ENCODE measurements at places on chromosomes 6 and 20.

DNA sequence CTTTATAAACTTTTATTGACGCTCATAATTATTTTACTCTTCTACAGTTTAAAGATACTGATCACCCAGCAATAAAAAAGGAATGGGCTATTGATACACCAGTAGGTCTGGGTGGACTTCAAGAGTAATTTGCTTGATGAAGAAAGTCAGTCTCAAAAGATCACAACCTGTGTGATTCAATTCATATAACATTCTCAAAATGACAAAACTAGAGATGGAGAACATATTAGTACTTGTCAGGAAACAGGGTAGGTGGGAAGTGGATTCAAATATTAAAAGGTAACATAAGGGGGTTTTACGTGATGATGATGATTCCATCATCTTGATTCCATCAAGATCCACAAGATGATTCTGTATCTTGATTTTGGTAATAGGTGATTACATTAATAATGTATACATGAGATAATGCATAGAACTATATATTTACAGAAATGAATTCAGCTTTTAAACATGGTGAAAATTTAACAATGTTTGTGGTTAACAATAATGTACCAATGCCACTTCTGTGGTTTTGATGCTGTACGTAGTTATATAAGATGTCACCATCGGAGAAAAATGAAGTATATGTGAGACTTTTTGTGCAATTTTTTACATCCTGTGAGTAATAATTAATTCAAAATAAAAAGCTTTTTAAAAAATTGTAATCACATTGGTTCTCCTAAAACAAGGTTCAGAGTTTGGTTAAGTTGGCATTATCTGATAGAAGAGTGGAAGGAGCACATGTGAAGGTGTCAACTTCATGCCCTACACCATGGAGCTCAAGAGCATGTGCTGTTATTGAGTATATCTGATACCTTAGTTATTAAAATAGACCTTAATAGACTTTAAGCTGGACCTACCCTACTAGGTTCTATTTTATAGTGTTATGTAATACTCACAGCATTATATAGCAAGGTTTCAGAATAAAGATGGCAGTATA, 66.3 kb upstream of the DYNLRB1 start:
- no peak for DNase-seq

DNA sequence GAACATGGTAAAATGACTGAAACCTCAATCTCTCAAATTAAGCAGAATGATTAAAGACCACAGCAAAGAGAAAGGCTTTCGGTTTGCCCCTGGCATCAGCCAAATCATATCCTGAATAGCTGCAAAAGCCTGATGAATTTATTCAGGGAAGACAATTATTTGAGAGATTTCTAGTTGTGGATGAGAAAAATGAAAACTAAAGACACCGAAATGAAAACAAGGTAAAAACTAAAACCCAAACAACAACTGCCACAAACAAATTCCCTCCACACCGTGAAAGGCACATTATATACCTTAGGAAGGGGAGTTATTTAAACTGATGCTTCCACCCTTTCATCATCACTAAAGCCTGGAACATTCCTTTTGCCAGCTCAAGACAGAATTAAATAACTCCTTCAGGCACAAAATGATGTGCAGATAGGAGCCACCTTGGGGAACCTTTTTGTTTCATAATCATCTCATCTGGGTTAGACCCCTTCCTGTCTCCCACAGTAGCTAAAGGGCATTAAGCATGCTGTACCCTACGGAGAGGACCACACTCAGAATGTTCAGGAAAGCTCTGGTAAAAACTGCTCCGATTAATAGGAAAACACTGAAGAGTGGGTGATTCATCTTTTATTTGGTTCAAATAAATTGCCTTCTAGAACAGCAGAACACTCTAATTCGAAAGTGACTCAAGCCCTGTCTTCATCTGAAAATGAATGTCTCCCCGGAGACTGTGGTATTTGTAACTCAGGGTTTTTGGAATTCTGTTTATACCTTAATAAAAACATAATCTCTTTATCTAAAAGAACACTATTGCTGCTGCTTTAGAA, 9.1 kb upstream of the ANKRD60 start:
- DNase-seq = no peak

GRCh38 chr6:79631693-79632172, 604 bp downstream of the SH3BGRL2 start:
- no peak for DNase-seq

- DNase-seq = no peak
Observed at GRCh38 chr6:34523441-34524206, 32.5 kb downstream of the SPDEF start.

GRCh38 chr6:133546098-133546497, 304.9 kb downstream of the EYA4 start:
- no peak for DNase-seq

- no peak for DNase-seq
Observed at GRCh38 chr6:81763051-81763450, 10.6 kb upstream of the TENT5A start.

GRCh38 chr6:116326996-116327395, 43.8 kb upstream of the DSE start:
- DNase-seq = no peak

DNA sequence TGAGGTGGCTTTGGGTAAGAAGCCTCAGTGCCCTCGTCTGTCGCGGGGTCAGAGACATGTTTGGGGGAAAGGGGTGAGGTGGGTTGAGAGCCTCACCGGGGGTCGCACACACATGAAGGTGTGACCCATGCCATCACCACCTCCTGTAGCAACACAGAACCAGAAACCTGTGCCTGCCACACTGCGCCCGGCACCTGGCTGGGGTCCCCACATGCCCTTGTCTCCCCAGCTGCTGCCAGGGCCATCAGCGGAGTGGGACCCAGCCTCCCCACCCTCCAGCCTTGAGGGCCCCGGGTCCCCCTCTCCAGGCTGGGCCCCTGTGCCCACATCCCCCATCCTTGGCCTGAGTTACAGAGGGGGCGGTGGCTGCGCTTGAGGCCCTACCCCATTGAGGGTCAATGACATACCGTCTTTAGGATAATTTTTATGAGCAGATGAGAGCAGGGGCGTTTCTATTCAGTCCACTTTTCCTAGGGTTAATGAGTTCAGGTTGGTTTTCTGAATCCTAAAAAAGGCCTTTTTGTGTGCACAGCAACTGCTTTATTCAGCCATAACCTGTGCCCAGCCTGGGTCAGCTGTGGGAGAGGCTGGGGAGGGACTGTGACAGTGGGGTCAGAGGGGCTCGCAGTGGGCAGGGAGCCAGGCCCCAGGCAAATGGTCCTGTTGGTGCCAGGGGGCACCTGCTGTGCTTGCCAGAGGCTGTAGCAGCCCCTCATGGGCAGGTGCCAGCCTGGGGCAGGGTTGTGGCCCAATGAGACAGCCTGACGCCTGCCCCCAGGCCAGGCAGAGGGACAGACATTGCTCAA, 19.4 kb downstream of the APCDD1L start:
- DNase-seq = no peak

DNA sequence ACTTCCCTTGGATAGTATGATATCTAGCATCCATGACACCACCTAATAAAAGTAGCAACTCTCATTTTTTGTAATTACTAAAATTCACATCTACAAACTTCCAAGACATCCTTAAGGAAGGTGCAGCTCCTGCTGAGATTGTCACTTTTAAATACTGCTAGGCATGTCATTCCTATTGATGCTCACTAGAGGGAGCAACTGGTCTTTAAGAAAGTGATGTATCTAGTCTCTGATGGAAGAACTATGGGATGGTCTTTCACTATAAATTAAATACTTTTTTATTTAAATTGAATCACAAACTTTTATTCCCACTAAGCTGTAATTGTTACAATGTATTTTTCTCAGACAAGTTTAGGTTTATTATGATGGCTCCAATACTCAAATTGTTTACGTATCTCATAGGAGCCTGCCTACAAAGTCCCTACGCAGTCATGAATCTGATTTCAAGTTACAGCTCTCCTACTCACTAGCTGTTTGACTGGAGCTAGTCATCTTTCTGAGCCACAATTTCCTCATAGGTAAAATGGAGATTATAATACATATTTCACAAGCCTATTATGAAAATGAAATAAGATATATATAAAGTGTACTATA, 8.1 kb upstream of the TSPYL1 start:
- no peak for DNase-seq

Measured in stimulated activated CD8-positive, alpha-beta memory T cell treated with anti-CD3 and anti-CD28 coated beads, Interleukin-4, amount 100 ng/mL, for 24 hours (primary cell).